ENCODE measurements at places on chromosomes 16 and 17.

DNA sequence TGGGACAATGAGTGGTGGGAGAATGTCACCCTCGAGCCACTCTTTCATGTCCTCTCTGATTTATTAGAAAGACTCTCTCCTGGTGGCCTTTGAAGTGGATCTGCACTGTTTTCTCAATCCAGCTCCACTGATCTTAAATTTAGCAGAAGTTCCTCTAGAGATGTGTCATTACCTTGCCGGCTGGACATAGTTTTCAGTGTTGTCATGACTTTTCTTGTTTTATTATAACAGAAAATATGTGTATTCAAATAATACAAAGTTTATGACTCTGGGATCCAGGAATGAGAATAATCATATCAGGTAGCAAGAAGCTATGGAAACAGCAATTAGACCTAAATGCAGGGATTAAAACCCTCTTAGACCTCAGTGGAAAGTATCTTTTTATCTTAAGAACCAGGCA, 247.5 kb upstream of the ELAC2 start:
- DNase-seq, result no peak

DNA sequence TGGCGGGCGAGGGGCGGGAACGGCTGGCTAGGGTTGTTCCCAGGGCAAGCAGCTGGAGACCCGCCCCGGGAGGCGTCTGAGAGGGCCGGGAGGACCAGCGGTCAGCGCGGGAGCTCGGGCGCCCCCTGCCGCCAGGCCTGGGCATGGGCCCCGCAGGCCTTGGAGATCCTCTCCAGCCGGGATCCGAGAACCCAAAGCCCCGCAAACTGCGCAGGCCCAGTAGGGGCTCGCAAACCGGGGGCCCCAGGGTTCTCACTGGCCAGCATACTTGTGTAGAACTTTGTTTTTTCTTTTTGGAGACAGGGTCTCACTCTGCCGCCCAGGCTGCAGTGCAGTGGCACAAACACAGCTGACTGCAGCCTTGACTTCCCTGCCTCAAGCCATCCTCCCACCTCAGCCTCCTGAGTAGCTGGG, 20.8 kb upstream of the ZNF423 start:
- DNase-seq, result no peak

DNA sequence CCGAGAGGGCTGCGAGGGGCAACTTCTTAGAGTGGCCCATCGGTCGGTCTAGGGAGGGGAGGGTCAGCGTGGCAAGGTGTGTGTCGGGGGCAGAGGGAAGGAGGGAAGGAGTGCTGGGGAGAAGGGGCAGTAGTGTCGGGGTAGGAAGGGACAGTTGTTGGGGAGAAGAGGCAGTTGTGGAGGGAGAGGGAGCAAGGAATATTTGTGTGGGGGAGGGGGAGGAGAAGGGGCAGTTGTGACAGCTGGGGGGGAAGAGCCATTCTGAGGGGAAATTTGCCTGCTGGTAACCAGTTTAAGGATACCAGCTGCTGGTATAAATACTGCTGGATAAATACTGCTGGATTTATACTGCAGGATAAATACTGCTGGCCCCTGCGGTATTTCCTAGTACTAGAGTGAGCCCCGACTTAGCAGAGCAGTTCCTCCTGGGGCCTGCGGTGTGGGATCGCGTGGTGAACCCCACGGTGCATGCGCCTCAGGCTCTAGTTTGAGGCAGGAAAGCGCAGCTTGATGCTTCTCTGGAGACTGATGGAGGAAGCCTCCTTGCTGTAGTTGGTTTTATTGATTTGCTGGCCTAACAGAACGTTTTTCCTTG, 309 bp downstream of the DNAH2 start:
- DNase-seq, result no peak

DNA sequence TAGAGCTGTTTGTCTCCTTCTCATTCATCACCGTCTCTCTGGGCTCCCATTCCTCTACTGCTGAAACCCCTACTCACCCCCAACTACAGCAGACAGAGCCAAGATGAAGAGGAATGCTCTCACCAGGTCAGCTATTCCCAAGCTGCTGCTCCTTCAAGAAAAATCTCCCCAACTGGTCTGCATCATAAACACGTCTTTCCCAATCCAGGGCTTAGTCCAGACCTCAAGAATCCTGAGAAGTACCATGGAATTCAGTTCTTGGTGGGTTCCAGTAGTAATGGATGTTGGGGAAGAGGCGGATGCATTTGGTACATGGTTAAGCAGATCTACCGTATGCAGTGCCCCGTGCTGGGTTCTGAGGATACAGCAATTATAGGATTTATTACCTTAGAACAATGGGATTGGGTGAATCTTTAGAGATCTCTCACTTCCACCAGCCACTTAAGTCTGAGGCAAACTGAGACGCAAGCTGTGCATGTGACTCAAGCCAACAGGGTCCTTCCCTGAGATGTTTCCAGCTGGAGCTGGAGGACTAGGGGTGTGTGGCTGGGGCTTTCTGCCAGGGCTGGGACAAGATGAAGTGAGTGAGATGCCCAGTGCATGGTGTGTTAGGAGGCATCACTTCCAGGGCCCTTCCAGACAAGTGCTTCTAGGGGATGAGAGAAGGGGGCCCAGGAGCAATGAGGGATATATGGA, 232.7 kb upstream of the CDH5 start:
- no peak for DNase-seq

GRCh38 chr16:81707411-81708265, 71.5 kb upstream of the PLCG2 start:
- peak; percentile 26 for DNase-seq

DNA sequence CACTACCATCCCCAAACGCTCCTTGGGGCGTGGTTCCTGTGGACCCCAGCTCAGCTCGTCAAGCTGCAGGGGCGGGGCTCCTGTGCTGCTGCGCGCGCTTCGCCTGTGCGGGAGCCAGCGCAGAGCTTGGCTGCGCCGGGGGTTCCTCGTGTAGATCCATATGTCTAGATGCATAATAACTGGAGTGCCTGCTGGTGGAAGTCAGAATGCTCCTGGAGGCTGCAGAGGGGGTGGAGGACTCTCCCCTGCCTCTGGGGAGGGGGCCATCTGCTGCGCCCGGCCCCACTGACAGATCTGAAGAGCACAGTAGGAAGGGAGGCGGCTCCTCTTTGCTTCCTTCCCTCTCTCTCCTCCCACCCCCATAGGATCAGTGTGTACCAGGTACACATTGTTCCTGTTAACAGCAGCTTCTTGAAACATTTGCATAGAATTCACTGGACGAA, 4.6 kb downstream of the RASD1 start:
- DNase-seq, result no peak

DNA sequence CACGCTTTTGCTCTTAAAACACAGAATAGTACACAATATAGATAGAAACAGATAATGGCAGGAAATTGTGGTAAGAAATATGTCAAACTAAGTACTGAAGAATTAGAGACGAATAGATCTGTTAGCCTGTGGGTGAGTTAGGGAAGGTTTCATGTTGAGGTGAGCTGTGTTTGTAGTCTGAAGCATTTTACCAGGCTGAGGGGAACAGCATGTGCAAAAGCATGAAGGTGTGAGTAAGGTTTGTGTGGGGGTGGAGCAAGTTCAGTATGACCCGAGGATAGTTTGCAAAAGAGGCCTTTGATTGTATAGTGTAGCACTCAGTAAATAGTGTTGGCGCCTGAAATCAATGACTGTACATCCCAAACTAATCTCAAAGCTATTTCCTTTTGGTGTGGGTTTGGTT, 13.8 kb downstream of the IGSF6 start:
- no peak for DNase-seq

DNA sequence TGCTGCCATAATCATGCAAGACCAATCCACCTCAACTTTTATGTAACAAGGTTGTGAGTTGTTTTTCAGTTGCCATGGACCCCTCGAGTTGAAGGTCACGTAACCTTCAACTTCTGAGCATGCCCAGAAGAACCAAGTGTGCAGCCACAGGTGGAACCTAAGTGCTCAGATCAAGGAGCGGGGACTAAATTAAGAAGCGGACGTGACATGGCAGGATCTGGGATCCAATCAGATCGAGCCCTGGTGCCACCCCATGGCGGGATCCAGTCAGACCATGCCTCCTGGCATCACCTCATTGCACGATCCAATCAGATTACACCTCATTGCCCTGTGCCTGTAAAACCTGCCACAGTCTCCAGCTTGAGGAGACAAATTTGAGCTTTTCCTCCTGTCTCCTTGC, 204.5 kb upstream of the CDH5 start:
- DNase-seq, result no peak

DNA sequence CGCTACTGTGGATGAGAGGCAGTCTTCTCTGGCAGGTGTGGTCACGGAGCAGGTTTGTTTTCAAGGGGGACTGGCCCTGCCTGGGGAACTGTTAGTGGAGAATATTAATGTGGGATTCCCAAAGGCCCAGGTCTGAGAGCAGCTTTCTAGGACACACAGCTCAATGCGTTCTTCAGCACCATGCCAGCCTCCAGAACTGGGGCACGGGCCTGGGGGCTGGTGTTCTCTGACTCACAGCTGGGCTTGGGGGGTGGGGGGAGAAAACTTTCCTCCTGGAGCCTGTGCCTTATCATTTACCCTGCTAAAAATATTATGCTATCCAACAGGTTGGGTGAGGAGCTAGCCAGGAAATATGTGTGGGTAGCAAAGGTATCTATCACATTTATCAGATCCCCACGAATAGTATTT, 13.5 kb upstream of the LHX1 start:
- DNase-seq, result no peak

DNA sequence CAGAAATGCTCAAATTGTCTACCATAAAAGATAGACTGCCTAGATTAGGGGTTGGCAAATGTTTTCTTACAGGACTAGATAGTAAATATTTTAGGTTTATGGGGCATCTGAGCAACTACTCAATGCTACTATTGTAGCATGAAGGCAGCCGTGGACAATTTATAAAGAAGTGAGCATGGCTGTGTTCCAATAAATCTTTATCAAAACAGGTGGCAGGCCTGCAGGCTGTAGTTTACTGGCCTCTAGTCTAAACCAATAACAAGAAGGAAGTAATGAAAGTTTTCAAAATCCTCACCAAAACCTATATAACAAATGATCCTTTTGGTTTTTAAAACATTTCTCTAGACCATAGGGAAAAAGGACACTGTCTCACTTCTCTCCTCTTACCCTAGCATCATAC, 105.2 kb downstream of the PRKCB start:
- DNase-seq, result no peak

DNA sequence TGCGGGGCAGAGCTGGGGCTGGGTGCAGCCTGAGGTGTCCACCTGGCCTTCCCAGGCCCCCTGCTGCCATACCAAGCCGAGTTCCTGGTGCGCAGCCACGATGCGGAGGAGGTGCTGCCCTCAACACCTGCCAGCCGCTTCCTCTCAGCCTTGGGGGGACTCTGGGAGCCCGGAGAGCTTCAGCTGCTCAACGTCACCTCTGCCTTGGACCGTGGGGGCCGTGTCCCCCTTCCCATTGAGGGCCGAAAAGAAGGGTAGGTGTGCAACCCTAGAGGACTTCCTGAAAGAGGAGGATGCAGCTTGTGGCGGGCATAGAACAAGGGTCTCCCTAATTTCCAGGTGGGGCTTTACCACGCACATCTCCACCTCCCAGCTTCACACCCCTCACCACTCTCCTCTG, 2.5 kb downstream of the SGCA start:
- no peak for DNase-seq

DNA sequence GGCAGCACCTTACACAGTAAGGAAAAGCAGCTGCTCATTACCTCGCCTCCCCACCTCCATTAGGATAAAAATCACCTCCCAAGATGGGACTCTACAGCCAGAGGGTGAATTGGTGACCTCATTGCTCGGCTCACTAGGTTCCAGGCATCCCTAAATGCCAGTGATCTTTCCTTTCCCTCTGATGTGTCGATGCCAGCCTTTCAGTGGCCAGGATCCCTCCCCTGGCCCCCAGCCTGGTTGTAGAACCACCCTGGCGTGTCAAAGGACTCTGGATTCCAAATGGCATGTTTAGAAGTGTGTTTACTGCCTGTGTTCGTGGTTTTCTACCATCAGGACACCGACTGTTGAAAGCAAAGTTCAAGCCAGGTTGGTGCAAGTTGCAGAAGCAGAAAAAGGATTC, 72.1 kb upstream of the LYRM9 start:
- peak; percentile 54 for DNase-seq

- DNase-seq, result no peak
These were observed 35.7 kb upstream of the NDRG4 start for GRCh38 chr16:58464047-58464915.

GRCh38 chr17:37385474-37385990, 9.7 kb downstream of the C17orf78 start:
- DNase-seq, result no peak

- DNase-seq, result no peak
These were observed 7.3 kb downstream of the ABCA3 start for GRCh38 chr16:2333231-2333630.

DNA sequence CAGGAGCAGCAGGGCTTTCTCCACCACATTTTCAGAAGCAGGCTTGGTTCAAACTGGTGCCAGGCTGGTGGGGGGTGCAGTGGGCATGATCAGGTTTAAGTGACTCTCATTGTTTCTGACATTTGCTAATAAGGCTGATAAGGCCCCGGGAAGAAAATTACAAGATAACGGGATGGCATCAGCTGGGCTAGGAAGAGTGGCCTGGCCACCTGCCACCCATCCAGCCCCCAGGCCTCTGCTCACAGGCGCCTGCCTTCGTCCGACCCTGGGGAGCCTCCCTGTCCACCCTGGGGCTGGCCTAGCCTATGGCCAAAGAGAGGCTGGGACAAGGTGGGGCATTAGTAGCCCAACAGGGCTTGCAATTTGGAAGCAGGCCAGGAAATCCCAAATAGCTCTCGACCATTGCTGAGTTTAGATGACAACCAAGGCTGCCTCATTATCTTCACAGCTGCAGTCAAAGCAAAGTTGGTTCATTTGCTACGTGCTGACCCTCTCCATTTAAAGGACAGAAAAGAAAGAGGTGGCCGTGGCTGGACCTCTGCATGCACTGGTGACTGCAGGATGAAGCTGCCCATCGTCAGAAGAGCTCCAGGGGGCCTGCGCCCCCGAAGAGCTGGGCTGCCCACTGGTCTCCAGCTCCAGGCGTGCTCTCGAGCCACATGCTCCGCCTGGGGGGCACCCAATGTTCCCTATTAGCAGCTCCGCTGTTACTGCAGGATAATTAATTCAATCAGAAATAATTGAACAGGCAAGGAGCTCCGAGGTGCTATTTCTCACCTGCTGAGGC, 44.9 kb downstream of the PEMT start:
- DNase-seq, result no peak

GRCh38 chr17:63834431-63835166, 7.1 kb upstream of the FTSJ3 start:
- peak; percentile 72 for DNase-seq

DNA sequence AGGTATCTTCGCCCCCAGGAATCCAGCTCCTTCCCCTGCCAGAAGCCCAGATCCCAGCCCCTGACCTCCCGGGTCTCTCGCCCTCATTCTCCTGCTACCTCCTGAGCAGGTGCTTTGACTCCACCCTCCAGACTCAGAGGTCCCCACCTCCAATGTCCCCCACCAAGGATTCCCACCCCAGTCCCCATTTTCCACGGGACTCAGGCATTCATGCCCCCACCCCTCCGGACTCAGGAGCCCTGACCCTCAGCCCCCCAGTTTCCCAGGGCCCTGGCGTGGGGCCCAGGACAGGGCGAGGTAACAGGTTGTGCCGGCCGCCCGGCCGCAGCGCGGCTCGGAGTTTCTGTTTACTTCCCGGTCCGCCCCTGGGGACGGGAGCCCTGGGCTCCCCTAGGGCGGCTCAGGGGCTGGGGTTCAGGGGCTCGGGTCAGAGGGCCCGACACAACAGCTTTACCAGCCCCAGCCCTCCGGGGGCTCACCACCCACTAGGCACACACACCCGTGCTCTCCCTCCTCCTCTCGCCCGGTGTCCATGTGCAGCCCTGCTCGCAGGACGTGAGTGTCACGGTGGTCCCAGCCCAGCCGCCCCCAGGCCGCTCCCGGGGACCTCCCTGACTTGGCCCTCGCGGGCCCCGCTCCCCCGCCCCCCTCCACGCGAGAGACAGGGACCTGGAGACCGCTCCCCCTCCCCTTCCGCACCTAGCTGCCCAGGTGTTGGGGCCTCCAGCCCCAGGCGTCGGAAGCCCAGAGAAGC, 595 bp downstream of the BICDL2 start:
- DNase-seq, result no peak

All from RCC 7860 (cell line).